ENCODE measurements at places on chromosomes 7 and 10.

GRCh38 chr10:103646304-103646703 lies 152.8 kb downstream of the NEURL1 start:
- no peak for DNase-seq

GRCh38 chr10:132946-133898 lies 2.0 kb upstream of the ZMYND11 start:
- DNase-seq = no peak

DNA sequence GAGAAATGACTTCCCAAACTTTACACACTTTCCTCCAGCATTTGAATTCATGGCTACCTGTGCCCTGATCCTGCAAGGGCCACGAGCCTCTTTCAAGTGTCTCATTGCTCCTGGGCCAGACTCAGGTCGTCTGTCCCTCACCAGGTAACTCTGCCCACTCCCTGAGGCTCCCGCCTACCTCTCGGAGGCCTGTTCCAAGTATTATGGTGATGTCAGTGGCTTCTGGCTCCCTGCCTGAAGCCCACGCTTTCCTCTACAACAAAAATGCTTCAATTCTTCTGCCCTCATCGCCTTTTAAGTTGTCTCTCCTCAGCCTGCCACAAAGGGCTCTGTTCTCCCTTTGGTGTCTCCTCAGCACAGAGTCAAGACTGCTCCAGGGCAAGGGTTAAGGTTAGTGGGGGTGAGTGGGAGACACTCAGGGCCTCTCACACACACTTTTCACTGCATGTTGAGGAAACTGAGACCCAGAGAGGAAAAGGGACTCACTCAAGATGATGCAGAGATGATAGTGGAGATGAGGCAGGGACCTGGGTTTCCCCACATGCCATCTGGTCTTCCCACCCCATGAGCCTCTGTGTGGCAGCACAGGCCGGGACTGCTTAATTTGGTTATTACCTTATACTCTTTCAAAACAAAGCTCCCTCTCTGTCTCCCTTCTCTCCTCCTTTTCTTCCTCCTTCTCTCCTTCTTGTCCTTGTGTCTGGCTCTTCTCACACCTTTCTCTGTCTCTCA lies 28.3 kb upstream of the EGR2 start:
- DNase-seq = no peak

GRCh38 chr7:66099551-66100407 lies 14.9 kb upstream of the CRCP start:
- peak; percentile 57 for DNase-seq

DNA sequence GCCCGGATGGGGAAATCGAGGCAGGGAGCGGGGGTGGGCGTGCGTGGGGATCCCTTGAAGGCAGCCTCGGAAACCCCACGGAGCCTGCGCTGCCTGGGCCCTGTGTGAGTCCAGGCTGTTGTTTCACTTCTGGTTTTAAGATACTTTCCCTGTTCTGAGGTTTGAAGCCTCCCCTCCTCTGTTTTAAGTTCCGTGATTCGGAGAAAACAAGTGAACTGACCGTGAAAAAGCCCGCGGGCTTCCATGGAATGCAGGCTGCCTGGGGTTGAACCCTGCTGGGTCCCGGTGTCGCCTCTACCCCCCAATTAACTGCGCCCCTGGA lies 401 bp downstream of the LRRC27 start:
- DNase-seq = no peak

DNA sequence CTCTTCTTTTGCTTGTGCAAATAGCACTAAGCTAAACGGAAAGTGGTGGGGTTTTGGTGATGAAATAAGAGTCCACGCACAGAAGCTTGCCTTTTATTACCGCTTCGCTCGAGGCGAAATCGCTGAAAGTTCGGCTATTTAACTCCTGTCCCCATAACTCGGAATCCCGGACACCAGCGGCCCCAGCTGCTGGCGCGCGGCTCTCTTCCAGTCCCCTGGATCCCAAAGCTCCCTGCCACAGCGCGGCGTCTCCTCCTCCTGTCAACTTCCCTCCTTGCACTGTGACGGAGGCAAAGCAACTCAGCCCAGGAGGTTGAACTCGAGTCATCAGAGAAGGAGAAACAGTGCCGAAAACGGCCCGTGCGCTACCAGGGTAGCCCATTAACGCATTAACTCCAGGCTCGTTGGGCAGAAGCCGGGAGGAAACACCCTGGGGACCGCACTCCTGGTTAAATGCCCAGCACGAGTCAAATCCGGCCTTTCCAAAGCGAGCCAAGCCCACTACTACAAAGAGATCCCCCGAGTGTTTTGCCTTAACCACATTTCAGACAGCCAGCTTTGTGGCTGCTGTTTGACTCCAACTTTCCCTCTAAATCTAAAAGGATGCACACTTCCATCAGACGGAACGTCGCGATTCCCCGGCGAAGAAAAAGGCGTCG lies 1.3 kb downstream of the SEMA3D start:
- no peak for DNase-seq

DNA sequence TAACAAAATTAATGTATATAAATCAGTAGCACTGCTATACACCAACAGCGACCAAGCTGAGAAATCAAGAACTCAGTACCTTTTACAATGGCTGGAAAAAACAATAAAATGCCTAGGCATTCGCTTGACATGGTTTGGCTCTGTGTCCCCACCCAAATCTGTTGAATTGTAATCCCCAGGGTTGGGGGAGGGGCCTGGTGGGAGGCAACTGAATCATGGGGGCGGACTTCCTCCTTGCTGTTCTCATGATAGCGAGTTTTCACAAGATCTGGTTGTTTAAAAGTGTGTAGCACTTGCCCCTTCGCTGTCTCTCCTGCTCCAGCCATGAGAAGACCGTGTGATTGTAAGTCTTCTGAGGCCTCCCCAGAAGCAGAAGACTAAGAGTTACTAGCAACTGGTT lies 8.6 kb downstream of the ZNF786 start:
- no peak for DNase-seq

- no peak for DNase-seq
Measured at GRCh38 chr10:114616103-114616502, 42.0 kb downstream of the ABLIM1 start.

DNA sequence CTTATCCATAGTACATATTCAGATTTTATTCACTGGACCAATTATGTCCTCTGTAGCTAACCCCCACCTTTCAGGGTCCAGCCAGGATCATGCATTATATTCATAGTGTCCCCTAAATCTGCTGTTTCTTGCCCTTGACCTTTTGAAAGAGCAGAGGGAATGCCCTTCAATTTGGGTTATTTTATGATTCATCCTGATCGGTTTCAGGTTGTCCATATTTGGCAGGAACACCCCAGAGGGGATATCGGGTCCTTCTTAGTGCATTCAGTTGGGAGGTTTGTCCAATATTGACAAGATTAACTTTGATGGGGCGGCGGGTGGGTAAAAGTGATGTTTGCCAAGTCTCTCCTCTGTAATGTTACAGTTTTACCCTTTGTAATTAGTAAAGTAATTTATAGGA lies 60.9 kb downstream of the SHH start:
- DNase-seq = no peak

GRCh38 chr7:96484845-96485244 lies 162.9 kb upstream of the SLC25A13 start:
- no peak for DNase-seq

All from CD4-positive, alpha-beta T cell treated with Interleukin-6 for 4 hours (primary cell).